ENCODE measurements at places on chromosomes 16 and 17.

DNA sequence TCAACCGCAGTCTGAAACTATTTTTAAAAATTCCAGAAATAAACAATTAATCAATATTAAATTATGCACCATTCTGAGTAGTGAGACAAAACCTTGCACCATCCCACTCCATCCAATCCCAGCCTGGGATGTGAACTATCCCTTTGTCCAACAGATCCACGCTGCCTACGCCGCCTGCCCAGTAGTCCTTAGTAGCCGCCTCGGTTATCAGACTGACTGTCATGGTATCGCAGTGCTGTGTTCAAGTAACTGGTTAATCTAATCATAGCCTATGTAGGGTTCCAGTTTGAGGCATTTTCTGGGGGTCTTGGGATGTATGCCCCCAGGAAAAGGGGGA is 437.7 kb downstream of the HS3ST3B1 start:
- DNase-seq = no peak

- DNase-seq = no peak
Observed at GRCh38 chr16:13672196-13672595, 247.8 kb upstream of the ERCC4 start.

GRCh38 chr17:6422654-6423241 is 12.2 kb downstream of the AIPL1 start:
- DNase-seq = no peak

DNA sequence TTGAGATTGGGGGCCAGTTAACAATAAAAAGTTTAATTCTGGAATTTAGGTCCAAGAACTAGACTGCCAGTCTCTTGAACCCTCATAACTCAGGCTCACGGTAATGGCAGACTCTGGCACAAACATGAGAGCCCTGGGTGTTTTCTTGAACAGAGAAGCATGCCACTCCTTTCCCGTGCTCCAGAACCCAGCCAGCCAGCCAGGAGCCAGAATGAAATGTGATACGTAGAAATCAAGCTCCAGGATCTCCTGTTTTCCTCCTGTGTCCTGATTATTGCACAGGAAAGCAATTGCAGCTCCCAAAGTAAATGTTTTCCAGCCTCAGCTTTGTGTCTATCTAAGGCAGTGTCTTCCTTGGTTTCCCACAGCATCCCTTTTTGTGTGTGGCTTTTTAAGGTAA is 46.2 kb upstream of the NOL11 start:
- no peak for DNase-seq

DNA sequence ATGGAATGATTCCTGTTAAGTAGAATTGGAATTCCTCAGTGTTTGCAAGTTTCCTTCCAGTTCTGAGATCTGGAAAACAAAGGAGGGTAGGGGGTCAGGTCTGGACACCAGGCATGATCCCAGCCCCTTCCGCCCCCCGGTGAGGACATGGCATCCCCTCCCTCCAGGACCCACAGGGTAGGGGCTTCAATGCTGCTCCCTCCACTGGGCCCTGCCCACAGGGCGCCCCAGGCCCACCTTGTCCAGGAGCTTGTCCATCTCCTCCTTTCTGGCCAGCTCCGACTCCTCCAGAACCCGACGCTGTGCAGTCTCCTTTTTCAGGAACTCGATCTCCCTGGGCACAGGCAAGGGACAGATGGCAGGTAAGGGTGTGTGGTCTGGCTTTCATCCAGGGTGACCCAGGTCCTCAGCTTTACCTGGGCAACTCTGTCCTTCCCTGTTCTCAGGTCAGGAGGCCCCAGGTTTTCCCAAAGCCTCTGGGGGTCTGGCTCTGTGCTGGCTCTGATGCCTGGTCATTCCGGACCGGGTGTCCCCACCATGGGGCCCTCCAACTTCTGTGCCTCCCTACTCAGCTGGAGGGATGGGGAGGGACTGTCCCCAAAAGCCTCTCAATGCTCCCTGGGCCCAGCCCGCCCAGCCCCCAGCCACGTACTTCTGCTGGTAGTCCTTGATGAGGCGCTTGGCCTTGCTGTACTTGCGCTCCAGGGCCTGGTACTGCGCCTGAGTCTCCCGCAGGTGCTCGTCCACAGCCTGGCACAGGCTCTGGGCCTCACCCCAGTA is 5.5 kb upstream of the SAMD14 start:
- DNase-seq = no peak

GRCh38 chr17:1216217-1217088 is 36.7 kb upstream of the ABR start:
- no peak for DNase-seq

DNA sequence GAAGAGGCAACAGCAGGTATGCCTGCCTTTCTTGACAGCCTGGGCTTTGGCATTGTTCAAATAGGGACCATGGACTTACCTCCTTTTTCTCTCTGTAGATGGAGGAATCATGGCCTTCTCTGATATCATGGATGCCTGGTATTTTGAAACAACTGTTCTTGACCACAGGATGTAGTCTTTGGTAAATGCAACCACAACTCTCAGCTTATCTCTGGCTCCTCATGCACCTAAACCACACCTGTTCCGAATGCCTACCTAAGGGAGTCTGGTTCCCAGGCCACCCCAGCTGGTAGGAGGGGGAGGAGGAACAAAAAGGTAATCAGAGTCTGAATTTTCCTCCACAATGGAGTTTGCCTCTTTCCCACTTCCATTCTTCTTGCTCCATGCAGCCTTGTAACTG is 18.8 kb downstream of the CDK5RAP3 start:
- no peak for DNase-seq

- DNase-seq = no peak
Observed at GRCh38 chr16:69542974-69543373, 22.8 kb upstream of the NFAT5 start.

- no peak for DNase-seq
Observed at GRCh38 chr16:64926476-64926875, 195.4 kb downstream of the CDH11 start.

DNA sequence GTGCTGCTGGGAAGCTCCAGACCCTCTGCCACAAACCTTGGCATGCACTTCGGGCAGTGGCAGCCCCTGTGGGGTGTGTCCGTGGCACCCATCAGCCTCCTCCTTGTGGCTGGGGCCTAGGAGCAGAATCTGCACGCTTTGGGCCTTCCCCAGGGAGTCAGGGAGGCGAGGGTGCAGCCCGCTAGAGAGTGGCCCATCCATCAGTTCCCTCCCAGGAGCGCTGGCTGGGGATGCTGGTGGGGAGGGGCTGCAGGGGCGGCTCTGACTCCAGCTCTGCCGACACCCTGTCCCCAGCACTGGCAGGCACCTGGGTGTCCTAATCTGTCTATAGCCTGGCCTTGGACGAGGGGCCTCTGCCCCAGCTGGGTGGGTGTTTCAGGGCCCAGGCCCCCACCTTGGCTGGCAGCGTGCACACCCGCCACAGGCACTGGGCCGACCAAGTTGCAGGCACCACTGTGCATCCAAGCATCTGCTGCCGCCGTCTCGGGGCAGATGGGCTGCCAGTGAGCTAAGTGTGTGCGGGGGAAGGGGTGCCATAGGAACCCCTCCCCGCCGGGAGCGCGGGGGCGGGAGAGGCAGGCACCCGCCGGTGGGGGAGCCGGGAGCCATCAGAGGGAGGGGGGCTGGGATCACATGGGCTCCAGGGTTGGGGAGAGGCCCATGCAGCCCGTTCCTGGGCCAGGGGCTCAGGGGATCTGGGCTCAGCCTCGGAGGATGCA is 30.2 kb downstream of the ENDOV start:
- no peak for DNase-seq

DNA sequence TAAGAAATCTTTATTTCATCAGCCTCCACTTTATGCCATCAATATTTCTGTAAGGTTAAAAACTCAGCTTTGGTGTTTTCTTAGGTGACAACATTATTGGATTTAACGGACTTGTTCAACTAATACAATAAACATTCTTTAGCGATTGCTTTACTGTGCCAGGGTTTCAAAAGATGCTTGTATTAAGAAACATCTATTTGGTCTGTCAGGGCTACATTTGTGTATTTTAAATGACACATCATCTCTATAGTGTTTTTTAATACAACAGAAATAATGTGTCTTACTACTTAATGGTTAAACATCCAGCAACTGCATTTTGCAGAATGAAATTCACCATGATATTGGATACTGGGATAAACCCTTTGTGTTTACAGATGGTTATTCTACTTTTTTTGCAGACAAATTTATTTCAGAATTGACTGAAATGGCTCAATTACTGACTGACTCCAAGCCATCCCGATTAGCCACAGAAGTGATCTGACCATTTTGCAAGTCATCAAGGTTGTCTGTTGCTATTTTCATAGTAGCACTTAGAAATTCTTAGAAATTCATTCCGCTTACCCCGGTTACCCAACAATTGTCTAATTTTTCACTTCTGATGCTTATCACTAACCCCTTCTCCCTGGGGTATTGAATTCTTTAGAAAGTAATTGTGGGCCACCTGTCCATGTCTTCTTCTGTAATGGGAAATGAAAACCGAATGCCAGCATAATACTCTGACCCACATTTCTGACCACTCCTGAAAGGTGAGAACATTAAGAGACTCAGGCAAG is 63.7 kb downstream of the HS3ST3A1 start:
- no peak for DNase-seq

DNA sequence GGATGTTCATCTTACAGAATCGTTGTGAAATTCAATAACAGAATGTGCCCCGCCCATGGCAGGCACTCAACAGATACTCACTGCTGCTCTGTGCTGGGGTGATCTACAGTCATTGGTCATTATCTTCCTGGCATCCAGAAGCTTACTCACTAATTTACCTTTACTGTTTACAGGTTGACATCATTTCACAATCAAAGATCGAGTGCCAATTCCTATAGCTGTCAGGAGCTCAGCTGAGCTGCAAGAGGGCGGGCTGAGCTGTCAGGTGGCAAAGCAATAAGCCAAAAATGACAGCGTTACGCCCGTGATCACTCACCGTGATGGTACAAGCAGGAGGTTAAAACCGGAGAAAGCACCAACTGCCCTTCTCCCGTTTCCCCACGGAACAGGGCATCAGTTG is 51.2 kb downstream of the LITAF start:
- no peak for DNase-seq

- peak; percentile 72 for DNase-seq
Observed at GRCh38 chr16:66483689-66484452, 56.8 kb downstream of the BEAN1 start.

GRCh38 chr17:65020284-65020683 is 36.3 kb downstream of the GNA13 start:
- no peak for DNase-seq

GRCh38 chr16:64394061-64394460 is 727.8 kb downstream of the CDH11 start:
- DNase-seq = no peak

GRCh38 chr16:12204601-12205000 is 228.1 kb downstream of the SNX29 start:
- DNase-seq = no peak

- peak; percentile 24 for DNase-seq
Observed at GRCh38 chr17:83200231-83200699, 120.9 kb downstream of the METRNL start.
